Non-pigmented ciliary epithelial cell (primary cell): ENCODE measurements at places on chromosomes 1 and 21.

- DNase-seq: no peak
These were observed 6.8 kb downstream of the MIER1 start for GRCh38 chr1:66931590-66931989.

DNA sequence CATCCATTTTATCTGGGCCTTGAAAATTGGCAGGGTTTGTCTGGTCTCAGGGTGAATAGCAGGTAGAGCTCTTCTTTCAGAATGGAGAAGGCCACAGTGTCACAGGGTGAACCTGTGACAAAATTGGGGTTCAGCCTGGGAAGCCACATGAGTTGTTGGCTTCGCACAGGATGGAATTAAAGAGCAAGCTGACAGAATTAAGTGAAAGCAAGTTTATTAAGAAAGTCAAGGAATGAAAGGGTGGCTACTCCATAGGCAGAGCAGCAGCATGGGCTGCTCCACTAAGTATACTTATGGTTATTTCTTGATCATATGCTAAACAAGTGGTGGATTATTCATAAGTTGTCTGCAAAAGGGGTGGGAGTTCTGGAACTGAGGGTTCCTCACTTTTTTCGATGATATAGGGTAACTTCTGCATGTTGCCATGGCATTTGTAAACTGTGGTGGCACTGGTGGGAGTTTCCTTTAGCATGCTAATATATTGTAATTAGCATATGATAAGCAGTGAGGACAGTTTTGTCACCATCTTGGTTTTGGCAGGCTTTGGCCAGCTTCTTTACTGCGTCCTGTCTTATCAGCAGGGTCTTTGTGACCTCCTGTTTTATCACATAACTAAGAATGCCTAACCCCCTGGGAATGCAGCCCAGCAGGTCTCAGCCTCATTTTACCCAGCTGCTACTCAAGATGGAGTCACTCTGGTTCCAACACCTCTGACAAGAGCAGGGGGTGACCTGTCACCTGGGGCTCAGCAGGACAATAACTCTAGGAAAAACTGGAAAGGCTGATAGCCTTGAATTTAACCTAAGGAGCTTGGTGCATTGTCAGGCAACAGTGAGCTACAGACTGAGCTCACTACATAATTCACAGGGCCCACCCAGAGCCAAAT is 5.1 kb downstream of the IFNAR2 start:
- DNase-seq: no peak

DNA sequence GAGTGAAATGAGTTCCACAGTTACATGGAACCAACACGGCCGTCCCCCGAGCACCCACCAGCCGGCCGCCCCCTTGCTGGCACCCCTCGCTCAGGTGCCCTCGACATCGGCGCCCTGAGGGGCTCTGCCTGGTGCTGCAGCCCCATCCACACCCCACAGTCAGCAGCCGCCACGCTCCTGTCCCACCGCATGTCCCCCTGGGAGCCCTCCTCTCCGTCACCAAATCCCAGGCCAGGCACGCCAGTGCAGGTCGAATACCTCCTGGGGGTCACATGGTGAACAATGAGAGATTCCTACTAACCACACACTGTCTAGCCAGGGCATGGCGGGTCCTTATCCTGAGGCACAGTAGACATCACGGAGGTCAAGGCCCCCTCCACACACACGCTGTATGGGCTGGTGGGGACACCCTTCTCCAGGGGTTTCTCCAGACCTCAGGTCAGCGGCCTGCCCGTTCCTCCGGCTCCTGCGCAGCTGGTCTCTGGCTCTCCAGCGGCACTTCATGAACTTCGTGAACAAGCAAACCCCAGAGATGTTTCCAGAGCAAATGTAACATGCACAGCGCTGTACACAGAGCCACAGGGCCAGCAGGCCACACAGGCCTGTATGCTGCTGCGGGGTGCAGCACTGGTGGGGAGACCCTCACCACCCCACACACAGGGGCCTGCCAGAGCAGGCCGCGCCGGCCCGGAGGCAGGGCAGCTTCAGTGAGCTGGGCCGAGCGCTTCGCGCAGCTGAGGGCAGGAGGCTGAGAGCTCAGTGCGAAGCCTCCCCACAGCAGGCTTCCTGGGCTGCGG is 21.8 kb downstream of the POFUT2 start:
- DNase-seq: no peak

- DNase-seq: no peak
These were observed 78.7 kb upstream of the COG2 start for GRCh38 chr1:230563591-230563990.

GRCh38 chr1:201068976-201069375 is 43.2 kb downstream of the CACNA1S start:
- no peak for DNase-seq

GRCh38 chr1:118148034-118148433 is 37.0 kb downstream of the SPAG17 start:
- no peak for DNase-seq

GRCh38 chr1:172024516-172024915 is 183.2 kb downstream of the DNM3 start:
- DNase-seq: no peak

GRCh38 chr1:18463984-18464664 is 16.6 kb upstream of the KLHDC7A start:
- DNase-seq: no peak

- DNase-seq: no peak
These were observed 148.2 kb upstream of the KLHDC7A start for GRCh38 chr1:18332576-18332975.

DNA sequence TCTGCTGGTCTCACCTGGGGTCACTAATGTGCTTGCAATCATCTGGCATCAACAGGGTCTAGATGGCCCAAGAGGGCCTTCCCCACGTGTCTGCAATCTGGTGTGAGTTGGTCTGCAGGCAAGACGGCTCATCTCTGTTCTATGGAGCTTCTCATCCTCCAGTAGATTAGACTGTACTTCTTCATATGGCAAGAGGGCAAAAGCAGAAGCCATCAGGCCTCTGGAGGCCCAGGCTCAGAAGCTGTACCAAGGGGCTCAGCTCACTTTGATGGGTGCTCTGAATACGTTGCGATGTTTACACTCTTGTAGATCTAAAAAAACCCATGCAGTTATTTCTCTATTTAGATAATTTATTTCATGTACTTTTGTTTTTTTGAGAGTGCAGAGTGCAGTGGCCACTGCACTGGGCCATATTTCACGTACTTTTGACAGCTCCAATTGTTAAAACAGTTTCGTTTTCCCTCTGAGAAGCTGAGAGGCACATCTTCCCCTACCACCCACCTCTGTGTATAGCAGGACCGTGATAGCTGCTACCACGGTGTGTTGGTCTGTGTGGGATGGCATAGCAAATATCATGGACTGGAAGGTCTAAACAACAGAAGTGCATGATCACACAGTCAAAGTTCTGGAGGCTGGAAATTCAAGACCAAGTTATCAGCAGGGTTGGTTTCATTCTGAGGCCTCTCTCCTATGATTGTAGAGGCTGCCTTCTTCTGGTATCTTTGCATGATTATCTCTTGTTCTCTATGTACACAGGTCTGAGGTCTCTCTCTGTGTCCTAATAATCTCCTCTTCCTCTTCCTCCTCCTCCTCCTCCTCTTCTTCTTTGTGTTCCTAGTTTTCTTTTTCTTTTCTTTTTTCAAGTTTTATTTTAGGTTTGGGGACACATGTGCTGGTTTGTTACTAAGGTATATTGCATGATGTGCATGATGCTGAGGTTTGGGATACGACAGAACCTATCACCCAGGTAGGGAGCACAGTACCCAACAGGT is 17.0 kb downstream of the CITED4 start:
- DNase-seq: no peak

DNA sequence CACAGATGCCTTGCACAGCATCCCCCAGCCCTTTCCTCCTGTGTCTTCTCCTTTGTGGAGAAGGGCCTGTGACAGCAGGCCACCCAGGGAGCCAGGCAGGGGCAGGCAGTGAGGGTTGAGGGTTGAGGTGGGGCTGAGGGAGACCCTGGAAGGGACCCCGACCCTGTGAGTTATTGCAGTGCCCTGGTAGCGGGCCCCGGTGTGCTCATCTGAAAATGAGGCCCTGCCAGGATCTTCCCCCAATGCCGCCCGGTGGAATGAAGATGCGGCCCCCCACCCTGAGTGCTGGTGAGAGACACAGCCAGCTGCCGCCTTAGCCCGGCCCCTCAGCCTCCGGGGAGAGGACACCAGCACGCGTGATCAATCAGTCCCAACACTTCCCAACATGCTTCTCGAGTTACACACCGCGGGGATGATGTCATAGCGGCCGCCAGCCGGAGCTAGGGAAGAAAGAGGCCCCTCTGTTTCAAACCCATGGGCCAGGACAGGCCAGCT is 36.2 kb upstream of the ACTRT2 start:
- DNase-seq: no peak

DNA sequence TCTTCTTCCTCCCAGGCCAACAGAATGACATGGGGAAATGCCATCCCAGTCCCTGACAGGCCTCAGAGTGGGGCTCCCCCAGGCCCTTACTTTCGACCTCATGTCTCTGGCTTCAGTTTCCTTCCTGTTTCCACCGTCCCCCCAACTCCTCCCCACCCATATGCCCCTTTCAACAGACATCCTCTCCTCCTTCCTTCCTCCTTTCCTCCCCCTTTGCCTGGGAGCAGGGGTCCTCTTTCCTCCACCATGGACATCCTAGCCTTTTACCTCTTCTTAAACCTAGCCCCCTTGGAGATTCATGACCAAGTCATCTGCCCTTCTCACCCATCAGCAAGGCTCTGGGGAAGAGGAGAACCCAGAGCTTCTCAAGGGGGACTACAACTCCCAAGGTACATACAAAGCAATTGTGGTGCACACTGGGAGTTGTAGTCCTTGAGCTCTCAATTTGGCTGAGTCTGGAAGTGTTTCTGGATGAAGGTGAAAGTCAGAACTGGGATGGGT is 4.0 kb downstream of the ZBTB7B start:
- DNase-seq: no peak

GRCh38 chr1:104136621-104137020 is 386.9 kb downstream of the AMY1C start:
- no peak for DNase-seq

DNA sequence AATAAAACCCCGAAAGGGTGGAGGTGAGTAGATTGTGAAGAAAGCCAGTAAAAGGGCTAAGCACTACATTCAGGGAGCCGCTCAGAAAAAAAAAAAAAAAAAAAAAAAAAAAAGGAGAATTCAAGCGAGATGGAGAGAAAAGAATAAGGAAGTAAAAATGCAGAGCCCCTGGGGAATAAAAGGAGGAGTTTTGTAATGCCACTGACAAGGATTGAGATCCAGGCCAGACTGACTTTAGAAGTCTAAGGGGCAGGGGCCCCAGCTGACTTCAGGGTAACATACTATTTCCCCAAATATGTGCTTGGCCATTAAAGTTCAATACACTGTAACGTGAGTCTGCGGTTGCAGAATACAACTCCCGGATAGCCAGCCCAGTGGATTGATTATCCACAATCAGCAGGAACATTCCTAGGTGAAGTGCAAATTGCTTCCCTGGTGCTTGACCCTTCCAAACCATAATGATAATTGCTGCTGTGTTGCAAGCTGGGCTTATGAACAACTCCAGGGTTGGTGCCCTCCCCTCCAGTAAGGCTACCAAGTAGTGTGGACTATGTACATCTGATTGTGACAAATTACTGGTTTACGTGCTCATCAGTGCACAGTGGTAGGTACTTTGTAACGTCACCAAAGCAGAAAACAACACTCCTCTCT is 30.7 kb upstream of the RRP15 start:
- DNase-seq: no peak

DNA sequence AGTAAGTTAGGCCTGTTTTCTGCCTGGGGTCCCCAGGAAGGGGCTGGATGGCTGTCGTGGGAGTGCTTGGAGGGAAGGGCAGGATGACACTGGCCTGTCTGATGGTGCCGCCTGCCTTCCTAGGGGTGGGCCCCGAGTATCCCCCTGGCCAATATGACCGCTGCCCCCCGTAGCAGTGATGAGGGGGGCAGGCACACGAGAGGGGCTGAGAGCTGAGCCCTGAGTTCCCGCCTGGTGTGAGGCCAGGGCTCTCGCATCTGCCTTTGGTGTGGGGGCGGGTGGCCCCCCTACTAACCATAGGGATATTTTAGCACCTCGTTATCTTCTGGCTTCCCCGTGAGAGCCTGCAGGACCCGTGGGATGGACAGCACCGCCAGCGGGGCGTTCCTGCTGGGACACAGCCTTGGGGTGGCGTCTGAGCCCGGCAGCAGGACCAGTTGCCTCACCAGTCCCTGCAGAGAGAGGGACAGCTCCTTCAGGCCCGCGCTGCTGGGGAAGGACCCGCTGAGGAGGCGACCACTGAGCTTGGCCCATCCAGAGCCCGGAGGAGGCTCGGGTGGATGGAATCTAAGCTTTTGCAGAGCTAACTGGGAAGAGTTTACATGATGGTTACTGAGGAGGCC is 10.4 kb downstream of the KRTAP10-1 start:
- DNase-seq: no peak

DNA sequence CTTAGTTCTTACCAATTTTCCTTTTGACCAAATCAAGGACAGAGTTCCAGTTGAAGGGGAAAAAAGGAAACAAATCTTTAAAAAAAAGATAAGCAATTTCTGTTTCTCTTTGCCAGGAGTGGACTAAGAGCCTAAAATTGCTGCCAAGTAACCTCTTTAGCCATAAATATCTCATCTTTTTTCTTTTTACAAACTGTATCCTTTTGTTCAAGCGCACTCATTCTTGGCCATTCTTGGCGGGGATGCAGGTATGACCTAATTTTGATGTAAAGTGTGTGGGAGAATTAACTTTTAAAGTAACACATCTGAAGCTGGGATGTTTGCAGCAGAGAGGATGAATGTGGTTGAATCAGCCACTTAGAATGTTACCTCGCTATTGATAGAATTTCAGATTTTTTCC is 13.4 kb upstream of the KIF1B start:
- peak; percentile 32 for DNase-seq

- DNase-seq: no peak
These were observed 52.0 kb downstream of the ZNHIT6 start for GRCh38 chr1:85656256-85656655.

DNA sequence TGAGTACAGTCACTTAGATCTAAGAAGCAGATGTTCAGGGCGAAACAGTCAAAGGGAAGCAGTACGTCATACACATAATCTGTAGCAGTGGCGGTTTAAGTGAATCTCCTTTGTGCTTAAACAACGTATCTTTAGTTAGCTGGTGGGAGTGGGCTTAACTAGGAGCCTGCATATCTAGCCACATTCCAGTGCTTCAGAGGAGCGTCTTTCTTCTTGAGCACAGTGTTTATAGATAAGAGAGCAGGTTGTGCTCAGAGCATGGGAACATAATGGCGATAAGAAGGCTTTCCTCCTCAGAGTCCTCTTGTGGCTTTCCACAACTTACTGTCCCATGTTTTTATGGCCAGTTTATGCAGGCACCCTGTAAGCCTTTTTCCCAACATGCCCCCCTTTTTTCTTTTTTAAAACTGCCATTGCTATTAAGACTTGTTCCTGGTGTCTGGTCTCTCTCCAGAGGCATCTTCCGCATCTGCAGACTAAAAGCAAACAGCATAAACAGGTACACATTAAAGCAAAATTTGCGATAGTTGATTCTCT is 3.2 kb downstream of the DAP3 start:
- no peak for DNase-seq

DNA sequence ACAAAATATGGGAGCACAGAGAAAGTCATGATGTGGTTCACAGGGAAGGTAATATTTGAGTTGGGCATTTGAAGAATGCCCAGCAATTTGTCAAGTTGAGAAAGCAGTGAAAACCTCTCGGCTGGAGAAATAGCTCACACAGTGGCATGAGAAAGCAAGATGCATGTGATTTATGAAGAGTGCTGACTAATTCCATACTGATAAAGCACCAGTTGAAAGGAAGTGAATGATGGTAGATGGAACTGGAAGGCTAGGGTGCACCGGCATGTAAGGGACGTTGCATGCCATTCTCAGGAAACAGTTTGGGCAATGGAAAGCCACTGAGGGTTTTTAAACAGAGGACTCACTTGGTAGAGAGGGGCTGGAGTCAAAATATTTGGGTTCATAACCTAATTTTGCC is 53.5 kb upstream of the MTF2 start:
- DNase-seq: no peak

- DNase-seq: no peak
These were observed 497.1 kb upstream of the PLXNA2 start for GRCh38 chr1:208741296-208741695.
